ENCODE measurements at places on chromosomes 6 and 20.

GRCh38 chr20:16267526-16267925 lies 305.7 kb downstream of the KIF16B start:
- no peak for DNase-seq

DNA sequence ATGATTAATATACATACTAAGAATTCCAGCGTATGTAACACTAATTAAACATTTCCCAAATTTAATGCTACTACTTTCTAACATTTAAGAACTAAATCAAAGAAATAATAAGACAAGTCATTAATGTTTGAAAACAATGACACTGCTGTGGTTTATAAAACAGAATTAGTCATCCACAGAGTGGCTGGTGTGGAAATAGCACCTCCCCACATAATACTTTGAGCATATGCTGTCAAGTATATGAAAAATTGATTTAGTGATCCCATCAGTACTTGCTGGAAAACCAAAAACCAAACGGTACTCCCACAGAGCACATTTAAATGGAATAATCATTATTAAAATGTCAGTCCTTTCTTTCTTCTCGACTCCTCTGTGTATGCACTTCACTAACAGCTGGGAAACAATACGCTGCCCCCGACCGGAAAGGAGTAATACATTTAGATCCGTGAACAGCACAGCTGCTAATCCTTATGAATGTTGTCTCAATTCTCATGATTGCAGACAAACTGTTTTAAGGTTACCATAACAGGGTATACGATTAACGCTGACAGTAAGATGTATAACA lies 78.4 kb downstream of the PREP start:
- no peak for DNase-seq

GRCh38 chr6:137623293-137623692 lies 129.1 kb upstream of the OLIG3 start:
- no peak for DNase-seq

- no peak for DNase-seq
Measured at GRCh38 chr6:151154418-151154817, 85.3 kb upstream of the AKAP12 start.

- no peak for DNase-seq
Measured at GRCh38 chr20:58459058-58459750, 56.0 kb downstream of the APCDD1L start.

DNA sequence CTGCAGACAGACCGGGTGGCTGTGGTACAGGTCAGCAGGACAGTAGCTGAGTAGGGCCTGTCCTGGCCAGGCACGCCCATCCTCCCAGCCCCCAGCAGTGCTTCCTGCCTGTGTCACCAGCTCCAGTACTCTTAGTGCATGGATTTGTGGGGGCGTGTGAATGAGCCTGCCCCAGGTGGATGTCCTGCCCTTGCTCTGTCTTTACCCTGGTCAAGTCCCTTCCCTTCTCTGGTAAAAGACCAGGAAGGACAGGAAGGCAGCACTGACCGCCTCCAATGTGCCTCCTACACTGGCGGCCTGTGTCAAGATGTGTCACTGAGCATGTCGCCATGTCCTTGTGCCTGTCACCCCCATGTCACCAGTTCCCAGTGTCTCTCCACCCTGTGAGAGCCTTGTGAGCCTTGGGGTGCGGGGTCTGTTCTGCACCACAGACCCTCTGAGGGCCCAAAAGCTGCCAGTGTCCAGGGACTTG lies 11.9 kb downstream of the TEAD3 start:
- no peak for DNase-seq

- no peak for DNase-seq
Measured at GRCh38 chr6:43703512-43704429, 16.2 kb upstream of the MRPS18A start.

DNA sequence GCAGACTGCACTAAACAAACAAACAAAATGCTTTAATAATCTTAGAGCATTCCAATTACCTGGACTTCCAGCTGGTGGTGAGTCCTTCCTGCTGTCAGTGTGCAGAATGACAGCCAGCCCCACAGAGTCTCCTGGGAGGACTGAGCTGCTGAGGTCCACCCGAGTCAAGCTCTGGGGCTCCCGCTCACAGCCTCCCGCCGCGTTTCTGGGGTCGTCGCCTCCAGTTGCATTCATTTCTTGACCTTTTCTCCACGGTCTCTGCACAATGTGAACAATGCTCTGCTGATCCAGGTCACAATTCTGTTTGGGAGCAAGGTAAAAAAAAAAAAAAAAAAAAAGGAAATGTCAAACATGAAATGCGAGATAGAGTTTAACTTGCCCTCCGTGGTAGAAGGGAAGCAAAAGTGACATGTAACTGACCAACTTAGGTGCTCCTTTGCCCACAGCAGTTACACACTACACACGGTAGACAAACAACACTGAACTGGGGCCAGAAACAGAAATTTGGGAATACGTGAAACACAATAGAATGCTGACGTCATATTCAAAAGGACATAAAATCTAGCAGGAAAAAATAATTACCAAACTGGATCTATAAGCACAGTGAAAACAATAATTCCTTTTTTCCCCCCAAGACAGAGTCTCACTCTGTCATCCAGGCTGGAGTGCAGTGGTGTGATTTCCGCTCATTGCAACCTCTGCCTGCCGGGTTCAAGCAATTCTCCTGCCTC lies 464.9 kb downstream of the PRKN start:
- DNase-seq: no peak

GRCh38 chr6:98937351-98937750 lies 10.4 kb downstream of the FBXL4 start:
- no peak for DNase-seq

DNA sequence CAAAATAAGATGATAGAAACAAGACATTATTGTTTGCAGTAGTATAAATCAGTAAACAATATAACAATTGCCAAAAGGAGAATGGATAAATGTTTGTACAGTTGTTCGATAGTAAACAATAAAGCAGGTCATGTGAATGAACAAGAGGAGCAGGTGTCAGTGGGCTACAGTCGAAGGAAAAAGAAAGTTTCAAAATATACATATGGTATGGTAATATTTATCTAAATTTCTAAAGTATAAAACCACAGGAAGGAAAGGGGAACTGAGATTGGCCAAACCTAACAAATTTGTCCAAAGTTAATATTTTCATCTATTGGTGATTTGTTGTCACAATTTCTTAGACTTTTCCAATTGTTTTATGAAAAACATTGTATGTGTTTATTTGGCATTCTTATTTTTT lies 110.9 kb downstream of the SH3BGRL2 start:
- DNase-seq: no peak

GRCh38 chr6:120899932-120900331 lies 434.3 kb downstream of the TBC1D32 start:
- DNase-seq: no peak

GRCh38 chr6:2109796-2110195 lies 135.6 kb downstream of the GMDS start:
- no peak for DNase-seq

- peak; percentile 38 for DNase-seq
Measured at GRCh38 chr20:21615617-21616080, 89.8 kb upstream of the PAX1 start.

DNA sequence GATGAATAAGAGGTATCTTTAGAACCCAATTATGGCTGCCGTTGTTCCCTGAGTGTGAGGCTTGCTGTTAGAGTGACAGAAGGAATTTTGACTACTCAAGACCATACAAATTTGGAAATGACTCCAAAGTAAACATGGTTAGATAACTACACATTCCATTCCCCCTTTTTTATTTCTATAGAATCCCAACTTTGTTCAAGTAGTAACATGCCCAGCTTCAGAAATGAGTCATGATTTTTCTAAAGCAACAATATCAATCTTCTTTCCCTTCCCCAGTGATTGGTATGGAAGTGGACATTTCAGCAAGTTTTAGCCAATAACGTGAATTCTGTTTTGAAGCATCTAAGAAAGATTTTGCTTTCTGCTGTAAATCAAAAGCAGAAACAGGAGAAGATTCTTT lies 37.8 kb downstream of the HCRTR2 start:
- DNase-seq: no peak

GRCh38 chr20:5356941-5357340 lies 40.2 kb upstream of the PROKR2 start:
- no peak for DNase-seq

- DNase-seq: no peak
Measured at GRCh38 chr20:51193066-51193772, 170.3 kb upstream of the KCNG1 start.

DNA sequence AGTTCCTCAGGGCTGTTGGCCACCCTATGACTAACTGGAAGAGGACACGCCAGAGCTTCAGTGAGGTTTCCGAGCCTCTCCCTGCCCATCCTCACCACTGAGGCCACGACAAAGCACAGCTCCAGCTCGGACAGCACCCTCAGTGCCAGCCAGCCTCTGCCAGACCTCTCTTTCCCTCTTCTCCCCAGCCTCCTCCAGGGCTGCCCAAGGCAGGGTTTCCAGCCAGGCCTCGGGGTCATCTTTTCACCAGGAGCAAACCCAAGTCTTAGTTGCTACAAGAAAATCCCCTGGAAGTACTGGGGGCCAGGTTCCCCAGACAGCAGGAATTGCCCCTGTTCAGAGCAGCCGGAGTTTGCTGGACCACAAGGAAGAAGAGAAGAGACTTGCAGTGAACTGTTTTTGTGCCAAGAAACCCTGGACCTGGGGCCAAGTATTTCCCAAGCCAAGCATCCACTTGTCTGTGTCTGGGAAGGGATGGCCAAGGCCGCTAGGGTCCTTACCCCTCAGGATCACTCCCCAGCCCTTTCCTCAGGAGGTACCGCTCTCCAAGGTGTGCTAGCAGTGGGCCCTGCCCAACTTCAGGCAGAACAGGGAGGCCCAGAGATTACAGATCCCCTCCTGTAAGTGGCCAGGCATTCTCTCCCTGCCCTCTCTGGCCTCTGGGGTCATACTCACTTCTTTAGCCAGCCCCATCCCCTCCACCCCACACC lies 41.6 kb downstream of the PLAGL2 start:
- DNase-seq: no peak

DNA sequence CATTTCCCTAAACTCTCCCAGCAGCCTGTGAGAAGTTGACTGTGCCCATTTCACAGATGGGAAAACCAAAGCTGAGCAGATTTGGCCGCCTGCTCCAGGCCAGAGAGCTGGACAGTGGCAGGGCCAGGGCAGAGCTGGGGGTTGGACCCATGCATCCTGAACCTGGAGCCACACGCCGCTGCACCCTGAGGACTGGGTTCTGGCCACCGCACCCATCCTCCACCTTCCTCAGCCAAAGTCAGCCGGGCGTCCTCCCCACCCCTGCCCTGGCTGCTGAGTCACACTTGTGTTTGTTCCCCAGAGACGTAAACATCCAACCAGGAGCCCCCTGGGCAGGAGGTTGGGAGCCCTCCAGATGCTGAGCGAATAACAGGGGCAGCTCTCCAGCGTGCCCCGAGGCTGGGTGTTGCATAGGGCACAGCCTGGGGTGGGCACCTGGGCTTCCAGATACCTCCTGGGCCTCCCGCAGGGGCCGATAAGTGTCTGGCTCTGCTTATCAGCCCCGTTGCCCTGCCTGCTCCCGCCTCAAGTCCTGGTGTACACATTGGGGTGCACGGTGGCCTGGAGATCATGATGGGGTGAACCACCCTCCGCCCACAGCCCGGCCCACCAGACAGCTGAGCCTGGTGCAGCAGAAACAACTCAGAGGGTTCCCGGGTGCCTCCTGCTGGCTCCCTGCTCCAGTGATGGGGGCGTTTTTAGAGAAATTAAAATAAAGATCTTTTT lies 23.8 kb downstream of the RBM38 start:
- no peak for DNase-seq

DNA sequence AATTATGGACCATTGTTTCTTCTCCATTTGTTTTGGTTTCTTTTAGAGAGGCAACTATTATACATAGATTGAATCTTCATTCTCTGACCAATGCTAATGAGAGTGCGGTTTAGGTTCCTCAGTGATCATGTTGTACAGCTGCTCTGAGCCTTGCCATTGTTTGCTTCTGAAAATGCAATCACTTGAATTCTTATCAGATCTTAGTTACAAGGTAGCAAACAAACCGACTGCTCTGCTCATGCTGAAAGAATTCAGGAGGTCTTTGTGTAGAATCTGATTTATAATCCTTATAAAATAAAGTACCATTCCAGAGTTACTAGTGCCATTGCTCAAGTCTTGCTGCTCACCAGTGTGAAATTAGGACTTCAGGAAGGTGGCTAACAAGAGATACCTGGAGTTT lies 569.1 kb upstream of the ID4 start:
- DNase-seq: no peak

DNA sequence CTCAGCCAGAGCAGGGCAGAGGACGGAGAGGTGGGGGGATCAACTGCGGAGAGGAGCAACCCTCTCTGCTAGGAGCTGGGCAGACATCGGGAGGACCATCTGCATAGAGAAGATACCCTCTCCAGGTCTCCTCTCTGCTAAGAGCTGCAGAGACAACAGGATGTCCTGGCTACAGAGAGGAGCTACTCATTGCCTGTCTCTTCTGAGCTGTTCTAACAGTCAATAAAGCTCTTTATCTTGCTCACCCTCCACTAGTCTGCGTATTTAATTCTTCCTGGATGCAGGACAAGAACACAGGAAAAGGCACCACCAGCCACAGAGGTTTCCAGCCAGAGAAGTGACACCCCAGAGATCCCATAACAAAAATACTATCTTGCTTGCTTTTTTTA lies 871.1 kb upstream of the GJE1 start:
- no peak for DNase-seq

GRCh38 chr6:33712914-33713313 lies 1.4 kb upstream of the UQCC2 start:
- no peak for DNase-seq

DNA sequence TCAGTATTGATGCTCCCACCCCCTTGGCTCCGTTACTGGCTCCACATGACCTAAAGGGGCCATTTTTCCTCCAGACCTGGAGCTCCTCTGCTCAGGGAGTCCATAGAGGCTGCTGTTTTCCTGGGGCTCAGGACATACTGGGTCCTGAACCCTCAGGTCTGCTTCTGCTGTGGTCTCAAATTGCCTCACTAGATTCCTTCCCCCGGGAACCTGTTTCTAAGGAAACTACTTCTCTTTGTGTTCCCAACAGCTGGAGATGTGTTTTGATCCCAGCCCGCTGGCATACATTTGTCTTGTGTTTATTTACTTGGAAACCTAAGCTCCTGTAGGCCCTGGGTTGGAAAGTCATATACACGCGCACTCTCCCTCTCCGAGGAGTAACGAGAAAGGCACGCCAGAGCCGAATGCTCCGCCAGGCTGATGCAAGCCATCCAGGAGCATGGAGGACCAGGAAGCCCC lies 222.8 kb downstream of the UST start:
- DNase-seq: no peak

DNA sequence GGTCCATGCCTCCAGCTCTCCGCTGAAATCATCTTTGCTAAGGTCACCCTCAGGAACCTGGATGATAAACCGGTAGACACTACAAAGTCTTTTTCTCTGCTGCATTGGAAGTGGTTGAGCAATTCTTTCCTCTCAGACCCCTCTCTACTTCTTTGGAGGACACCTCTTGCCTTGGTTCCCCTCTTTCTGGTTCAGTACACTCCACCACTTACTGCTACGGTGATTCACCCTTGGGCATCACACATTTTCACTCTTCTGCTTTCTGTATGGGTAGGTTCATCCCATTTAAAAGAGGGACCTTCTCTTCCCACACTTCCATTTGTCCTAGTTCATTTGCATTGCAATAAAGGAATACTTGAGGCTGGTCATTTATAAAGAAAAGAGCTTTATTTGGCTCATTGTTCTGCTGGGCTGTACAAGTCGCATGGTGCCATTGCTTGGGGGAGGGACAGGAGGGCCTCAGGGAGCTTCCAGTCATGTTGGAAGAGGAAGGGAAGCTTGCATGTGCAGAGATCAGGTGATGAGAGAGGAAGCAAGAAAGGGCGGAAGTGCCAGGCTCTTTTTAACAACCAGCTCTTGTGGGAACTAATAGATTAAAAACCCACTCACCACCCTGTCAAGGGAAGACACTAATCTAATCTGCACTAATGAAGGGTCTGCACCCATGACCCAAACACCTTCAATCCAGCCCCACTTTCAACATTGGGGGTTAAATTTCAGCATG lies 149.7 kb upstream of the TMEM170B start:
- DNase-seq: no peak
